ENCODE measurements at places on chromosomes 7 and 10.

- no peak for DNase-seq
Observed at GRCh38 chr7:47601119-47601880, 19.4 kb upstream of the TNS3 start.

- no peak for DNase-seq
Observed at GRCh38 chr10:5559642-5560141, 34.9 kb downstream of the CALML3 start.

DNA sequence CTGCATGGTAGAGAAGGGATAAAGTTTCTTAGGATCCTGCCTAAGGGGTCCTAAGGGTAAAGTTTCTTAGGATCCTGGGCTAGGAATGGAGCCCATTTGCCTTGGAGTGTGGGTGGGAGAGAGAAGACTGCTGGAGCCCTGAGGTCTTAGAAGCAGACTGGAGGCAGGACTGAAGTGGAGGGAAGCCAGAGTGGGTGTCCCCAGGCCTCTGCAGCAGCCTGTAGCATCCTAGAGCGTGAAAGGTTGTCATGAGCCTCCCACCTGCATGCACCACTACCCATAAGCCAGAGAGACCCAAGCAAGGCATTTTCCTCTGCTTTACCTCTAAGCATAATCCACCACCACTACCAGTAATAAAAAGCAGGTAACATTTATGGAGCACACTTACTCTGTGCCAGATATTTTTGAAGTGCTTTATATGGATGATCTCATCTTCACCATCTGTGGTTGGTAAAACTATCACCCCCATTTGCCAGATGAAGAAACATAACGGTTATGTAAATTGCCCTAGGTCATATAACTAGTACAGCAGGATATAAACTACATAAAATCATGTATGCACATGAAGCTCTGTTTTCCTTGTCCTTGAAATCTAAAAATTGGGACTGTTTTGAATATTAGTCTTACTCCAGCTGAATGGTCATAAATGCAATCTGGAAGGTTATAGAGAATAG, 103.5 kb upstream of the CCDC6 start:
- DNase-seq, result no peak

- peak; percentile 85 for DNase-seq
Observed at GRCh38 chr10:118046395-118047156, at the start of gene RAB11FIP2. Gene RAB11FIP2, minus strand, starts transcription at chr10:118046941. Its CDS starts 778 bp downstream, at chr10:118046163.

- no peak for DNase-seq
Observed at GRCh38 chr10:121284936-121285335, 313.3 kb downstream of the FGFR2 start.

- DNase-seq, result no peak
Observed at GRCh38 chr10:110044681-110045080, 36.9 kb downstream of the ADD3 start.

DNA sequence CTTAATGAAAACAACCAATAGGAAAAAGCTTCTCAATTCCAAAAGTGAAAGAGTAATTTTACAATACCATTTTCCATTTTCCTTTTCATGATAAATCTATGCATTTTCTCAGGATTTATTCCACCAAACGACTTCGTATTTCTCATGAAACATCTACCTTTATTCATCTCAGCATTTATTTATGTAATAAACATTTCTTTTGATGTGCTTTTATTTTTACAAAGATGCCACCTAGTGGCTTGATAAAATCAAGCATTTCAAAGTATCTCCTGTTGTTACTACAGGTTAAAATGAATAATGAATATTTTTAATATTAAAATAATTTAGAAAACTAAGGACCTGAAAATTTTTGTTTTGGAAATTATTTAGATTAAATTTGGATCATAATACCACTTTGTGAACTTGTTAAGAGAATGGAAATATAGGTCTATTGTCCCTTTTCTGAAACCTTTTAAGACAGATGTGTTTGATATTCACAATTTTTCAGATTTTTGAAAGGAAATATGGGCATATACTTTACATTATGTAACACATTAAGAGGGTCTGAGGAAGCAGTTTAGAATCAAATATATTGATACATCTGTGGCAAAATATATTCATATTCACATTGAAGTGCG, 2.7 kb upstream of the IQUB start:
- DNase-seq, result no peak

GRCh38 chr7:126996659-126997058, 256.1 kb downstream of the GRM8 start:
- DNase-seq, result no peak

GRCh38 chr7:104230606-104231005, 22.8 kb upstream of the ORC5 start:
- no peak for DNase-seq

DNA sequence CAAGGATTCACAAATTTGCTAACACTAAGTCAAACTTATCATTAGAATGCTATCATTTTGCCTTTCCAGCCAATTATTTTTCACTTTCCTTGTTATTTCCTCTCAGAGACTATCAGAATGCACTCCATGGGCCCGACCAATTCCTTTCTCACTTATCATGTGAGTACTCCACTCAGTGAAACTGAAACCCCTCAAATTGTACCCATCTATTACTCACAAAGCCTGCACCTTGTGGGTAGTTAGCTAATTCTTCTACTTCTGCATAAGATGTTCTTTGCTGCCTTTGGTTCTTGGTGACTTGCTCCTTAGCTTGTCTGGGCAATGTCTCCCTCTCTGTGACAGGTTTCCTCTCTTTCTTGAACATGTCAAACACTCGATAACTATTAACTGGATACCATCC, 35.2 kb upstream of the MBL2 start:
- DNase-seq, result no peak

GRCh38 chr7:28958235-28958979, at the start of gene TRIL:
Gene TRIL, minus strand, starts transcription at chr7:28958330. Its CDS starts 284 bp downstream, at chr7:28958046.
- no peak for DNase-seq

DNA sequence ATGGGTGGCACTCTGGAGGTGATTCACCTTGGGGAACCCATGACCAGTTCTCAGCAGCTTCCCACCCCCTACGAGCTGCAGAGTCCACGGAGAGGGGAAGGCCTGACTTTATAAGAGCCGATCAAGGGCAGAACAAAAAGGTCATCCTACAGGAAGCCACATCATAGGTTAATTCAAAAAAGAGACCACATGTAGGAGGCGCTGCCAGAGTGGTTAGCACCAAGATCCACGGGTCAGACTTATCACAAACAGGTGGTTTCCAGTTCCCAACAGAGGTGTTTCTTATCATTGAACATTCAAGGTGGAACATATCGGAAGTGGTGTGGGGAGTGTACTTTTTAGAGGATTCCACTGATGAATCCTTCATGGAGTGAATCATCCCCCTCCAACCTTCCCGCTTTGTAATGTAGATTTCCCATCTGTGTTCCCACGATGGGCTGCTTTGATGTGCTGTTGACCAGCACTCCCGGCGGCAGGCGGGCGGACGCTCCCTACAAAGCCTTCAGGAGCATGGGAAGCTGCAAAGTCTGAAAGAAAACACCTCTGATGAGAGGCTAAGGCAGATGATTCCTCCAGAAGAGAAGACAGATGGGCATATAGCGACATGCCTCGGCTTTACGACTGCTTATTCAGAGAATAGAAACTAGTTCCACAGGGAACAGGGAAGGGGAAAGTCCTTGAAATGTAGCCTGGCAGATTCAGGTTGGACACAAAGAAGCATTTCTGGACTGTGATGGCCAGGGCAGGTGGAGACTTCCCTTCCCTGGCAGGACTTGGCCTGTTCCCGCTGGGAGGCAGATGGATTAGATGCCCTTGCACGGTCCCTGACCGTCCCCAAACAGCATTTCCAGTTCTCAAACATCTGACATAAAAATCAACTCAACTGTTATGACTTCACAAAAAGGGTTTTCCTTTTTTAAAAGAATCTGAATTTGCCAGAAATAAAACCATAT, 66.5 kb downstream of the AFAP1L2 start:
- no peak for DNase-seq

GRCh38 chr7:12581897-12582296, 11.4 kb downstream of the SCIN start:
- DNase-seq, result no peak

DNA sequence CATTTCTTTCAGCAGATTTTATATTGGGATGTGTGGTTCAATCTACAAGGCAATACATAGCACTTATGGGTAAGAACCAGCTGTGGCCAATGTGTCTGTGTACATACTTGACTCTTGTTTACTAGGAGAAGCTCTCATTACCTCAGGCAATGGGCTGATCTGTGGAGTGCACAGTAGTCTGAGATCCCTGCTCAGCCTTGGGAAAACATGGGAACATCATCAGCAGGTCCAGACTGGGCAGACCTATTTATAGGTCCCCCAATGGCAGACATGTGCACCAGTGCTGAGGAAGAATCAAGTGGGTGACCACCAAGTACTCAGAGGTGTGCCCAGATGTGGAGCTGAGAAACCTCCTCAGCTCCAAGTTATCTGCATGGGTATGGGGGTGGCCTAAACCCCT, 349.7 kb downstream of the KIF20B start:
- DNase-seq, result no peak

GRCh38 chr7:17689361-17689902, 250.9 kb downstream of the SNX13 start:
- DNase-seq, result no peak

DNA sequence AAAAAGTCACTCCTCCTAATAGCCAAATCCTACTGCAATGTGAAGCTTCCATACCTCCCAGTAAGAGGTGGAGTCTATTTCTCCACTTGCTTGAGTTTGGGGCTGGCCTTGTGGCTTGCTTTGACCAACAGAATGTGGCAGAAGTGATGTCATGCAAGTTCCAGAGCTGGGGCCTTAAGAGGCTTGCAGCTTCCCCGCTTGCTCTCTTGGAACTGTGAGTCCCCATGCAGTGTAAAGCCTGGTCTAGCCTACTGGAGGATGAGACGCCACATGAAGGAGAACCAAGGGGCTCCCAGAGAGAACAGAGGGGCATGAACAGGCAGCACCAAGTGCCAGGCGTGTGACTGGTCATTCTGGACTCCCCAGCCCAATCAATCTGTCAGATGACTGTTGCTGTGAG, 58.6 kb upstream of the OPALIN start:
- no peak for DNase-seq

DNA sequence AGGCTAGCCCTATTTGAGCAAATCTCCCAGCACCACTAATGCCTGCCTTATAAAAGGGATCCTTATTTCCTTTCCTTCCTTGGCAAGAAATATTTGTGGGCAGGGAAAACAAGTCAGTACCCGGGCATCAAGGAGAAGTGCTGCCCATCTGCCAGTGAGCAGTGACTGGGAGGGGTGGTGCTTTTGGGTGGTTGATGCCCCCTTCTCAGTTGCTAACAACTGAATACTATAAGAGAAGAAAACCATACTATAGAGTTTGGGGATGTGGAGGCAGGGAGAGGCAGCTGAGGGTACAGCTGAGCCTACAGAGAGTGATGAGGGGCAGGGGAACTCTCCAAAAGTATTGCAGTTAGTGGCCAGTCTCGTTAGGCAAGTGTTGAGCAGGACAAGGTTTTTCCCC, 39.3 kb downstream of the OGDH start:
- no peak for DNase-seq

- no peak for DNase-seq
Observed at GRCh38 chr7:85641331-85641730, 454.5 kb upstream of the SEMA3D start.

- DNase-seq, result no peak
Observed at GRCh38 chr7:129947701-129948100, 5.1 kb downstream of the UBE2H start.

DNA sequence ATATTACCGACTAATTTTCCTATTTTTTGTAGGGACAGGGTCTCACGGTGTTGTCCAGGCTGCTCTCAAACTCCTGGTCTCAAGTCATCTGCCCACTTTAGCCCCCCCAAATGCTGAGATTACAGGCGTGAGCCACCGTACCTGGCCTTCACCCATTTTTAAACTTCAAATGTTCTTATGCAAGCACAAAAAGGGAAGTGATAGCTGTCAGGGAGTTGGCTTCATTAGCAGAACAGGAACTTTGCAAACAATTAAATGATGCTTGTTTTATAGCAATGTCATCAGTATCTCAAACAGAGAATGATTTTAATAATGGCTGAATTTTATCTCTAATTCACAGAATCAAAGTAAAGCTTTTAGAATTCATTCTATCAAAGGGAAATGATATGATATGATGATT, 49.8 kb upstream of the FAM171A1 start:
- DNase-seq, result no peak

DNA sequence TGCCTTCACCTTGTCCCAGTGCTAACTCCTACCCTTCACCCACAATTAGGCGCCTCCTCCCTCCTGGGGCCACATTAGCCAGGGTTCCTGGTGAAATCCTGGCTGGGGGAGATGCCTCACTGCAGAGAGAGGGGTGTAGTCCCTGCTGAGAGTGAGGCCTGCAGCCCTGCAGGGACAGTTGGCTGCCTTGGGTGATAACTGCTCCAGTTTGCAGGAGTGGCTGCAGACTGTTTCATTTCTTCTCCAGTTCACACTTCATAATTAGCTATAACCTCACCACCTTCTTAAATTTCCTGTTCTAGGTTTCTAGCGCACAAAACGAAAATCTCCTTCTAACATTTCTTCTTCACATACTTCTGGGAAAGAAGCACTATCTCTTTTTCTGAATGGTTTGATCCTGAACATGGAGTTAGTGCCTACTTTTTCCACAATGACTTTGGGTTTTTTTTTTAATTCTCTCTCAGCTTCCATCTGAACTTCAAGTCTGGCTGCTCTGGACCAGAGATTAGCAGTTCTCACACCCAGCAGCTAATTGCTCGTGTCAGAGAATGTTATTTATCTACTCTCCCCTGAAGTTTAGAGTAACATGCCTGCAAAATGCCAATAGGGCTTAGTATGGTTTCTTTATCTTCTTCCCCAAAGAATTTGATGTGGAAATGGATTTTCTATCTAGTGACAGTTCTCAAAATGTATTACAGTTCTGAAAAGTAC, 15.5 kb upstream of the JAZF1 start:
- DNase-seq, result no peak

- DNase-seq, result no peak
Observed at GRCh38 chr10:116208956-116209567, 63.9 kb downstream of the GFRA1 start.

GRCh38 chr10:22712211-22712955, 2.0 kb downstream of the PIP4K2A start:
- DNase-seq, result no peak

DNA sequence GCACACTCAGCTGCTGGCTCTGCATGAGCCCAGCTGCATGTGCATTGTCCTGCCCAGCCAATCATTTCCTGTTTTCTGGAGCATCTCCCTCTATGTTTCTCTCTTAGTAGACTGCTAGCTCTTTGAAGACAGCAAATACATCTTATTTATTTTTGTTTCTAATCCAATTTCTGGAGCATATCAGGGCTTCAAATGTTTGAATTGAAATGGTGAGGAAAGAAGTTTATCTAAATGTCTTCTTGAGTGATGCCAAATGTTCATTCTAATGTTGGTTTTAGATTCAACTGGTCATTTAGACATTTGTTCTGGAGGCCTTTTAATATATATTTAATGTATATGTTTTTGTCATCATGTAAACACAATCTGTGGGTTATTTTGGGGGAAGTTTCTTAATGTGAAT, 141.9 kb downstream of the DNAJB9 start:
- DNase-seq, result no peak

- DNase-seq, result no peak
Observed at GRCh38 chr7:84154991-84155781, 39.4 kb downstream of the SEMA3A start.

Measured in activated CD8-positive, alpha-beta memory T cell treated with anti-CD3 and anti-CD28 coated beads for 1 hour (primary cell).